ENCODE measurements at places on chromosomes 7 and 10.

DNA sequence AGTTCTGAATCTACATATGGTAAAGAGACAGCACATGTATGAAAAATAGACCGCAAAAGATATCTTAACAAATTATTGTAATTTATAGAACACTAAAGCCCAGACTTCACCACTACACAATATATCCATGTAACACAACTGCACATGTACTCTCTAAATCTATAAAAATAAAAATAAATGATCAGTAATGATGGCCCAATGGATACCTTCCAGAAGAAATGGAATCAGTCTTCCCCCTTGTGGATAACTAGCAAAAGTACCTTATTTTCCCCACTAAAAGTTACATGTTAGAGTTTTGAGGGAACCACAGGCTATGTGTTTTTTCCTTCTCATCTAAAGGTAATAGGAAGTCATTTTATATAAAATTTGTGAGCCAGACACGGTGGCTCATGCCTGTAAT, 25.7 kb downstream of the C7orf25 start:
- no peak for DNase-seq

DNA sequence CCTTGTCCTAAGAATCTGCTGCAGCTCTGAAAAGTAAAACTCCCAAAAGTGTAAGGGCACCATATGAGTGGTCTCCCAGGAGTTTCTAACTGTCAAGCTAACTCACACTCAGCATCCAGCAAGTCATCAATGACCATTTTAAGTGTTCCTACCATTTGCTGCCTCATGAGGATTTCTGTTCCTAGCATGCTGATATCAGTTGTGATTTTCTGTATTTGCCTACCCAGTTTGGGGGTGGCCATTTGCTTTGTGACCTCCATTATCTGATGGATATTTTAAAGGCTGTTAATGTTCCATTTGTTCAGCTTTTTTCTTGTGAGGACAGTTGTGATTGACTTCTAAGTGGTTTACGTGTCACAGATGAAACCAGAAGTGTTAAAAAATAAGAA, 2.9 kb downstream of the FAM24B start:
- DNase-seq, result no peak

GRCh38 chr7:40299097-40299496, 164.3 kb downstream of the SUGCT start:
- DNase-seq, result no peak

DNA sequence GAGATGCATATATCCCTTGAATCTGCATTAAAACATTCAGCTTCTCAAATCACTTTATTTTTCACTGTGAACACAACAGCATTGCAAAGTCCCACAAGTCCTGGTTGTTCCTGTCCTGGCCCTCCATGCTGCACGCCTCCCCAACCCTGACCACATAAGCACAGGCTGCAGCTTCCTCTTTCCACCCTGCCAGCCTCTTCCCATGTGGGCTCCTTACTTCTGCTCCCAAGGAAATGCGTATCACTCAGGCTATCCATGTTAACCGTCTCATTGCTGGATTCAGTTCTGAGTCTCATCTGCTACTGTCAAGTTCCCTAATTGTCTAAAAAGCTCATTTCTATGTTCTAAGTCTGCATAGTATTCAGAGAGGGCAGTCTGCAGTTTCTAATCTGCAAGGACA, 89.7 kb upstream of the ZPBP start:
- DNase-seq, result no peak

- no peak for DNase-seq
Observed at GRCh38 chr7:44887293-44887692, 2.0 kb upstream of the PURB start.

- DNase-seq, result no peak
Observed at GRCh38 chr10:124918906-124919305, 23.0 kb upstream of the ZRANB1 start.

GRCh38 chr10:58937423-58937822, 239.0 kb upstream of the PHYHIPL start:
- DNase-seq, result no peak

Data from NCI-H1105 (cell line).